Stimulated activated CD4-positive, alpha-beta T cell treated with anti-CD3 and anti-CD28 coated beads, Interleukin-1b, Interleukin-23, amount 100 ng/mL, for 4 hours (primary cell): ENCODE measurements at places on chromosomes 7 and 10.

DNA sequence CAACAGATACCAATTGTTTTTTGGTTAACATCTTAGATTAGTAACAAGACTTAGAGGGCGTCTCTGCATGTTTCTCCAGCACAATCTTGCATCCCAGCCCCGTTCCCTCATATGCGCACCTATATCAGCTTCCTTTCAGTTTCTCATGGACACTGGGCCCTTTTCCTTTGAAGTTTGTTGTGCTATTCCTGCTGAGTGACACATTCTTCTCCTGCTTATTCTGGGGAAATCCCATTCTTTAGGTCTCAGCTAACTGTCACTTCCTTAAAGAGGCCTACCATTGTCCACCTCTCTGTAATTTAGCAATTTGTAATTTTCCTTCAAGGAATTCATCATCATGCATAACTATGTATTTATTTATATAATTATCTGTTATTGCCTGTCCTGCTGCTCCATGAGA is 110.3 kb upstream of the STEAP1B start:
- DNase-seq: no peak

DNA sequence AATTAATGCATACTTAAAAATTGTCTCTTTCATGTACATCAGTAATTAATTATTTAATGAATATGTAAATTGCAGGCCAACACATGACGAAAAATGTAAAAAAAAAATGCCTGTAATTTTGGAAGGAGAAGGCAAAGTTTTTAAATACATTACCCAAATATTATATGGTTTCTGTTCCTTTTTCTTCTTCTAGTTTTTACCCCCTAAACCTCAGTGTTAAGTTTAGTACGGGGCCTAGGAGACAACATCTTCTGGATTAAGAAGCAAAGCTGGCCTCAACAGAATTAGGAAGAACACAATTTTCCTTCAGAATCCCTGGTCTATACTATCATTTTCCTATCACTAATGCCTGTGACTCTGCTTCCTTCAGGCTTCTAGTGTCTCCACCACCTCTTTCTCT is 459.3 kb upstream of the NRP1 start:
- DNase-seq: no peak

DNA sequence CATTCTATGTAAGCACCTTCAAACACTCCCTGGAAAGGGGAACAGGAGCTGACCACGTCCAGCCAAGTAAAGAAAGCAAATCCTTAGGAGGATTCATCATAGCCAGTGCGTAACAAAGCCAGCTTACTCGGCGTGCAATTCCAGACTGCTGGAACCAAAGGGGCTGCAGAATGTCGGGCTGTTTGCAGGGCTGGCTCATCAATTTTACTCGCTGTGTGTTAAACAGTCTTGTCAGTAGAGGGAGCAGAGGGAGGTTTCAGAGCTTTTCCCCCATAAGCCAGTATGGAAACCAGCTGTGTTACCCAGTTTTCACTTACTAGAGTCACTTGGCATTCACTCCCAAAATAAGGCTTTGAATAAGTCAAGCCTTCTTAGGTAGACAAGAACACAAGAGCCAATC is 127.1 kb downstream of the KMT2E start:
- no peak for DNase-seq

GRCh38 chr7:123666492-123666891 is 10.8 kb downstream of the LMOD2 start:
- no peak for DNase-seq
